LHCN-M2 (cell line): ENCODE measurements at places on chromosomes 13 and 19. TPM values are rescaled to one million over a fixed set of nuclear protein-coding genes. Genes with fewer than 3 reads are reported as not detected.

The ZNF667 gene
- total RNA-seq: 3.1 and 4.8 TPM in 2 replicates

The TTC9B gene
- total RNA-seq: not detected in 2 replicates

The CD79A gene
- 0.23 and 0.64 TPM in 2 replicates for total RNA-seq

The ZNF229 gene
- total RNA-seq: 3.2 and 3.4 TPM in 2 replicates

The CALR3 gene
- 0.13 TPM in 1 of 2 replicates, not detected in the other for total RNA-seq

The NUDT19 gene
- 16.5 and 17.0 TPM in 2 replicates for total RNA-seq

The SUGP1 gene
- total RNA-seq: 38.7 and 45.8 TPM in 2 replicates

The CFAP97D2 gene
- not detected in 2 replicates for total RNA-seq

The CYP4F12 gene
- not detected in 2 replicates for total RNA-seq

The PVR gene
- total RNA-seq: 52.1 and 54.3 TPM in 2 replicates

The IGFL1 gene
- not detected in 2 replicates for total RNA-seq

The SBSN gene
- total RNA-seq: 0.77 TPM in 1 of 2 replicates, not detected in the other

The FARP1 gene
- total RNA-seq: 12.4 and 15.8 TPM in 2 replicates

The S1PR4 gene
- not detected in 2 replicates for total RNA-seq

The KLF2 gene
- 2.8 and 5.2 TPM in 2 replicates for total RNA-seq

The CBLC gene
- total RNA-seq: not detected in 2 replicates

The CACNA1A gene
- total RNA-seq: 0.26 and 0.86 TPM in 2 replicates

The ZNF780A gene
- 11.3 and 15.6 TPM in 2 replicates for total RNA-seq

The ADM5 gene
- 1.2 TPM in 2 replicates for total RNA-seq

The TSSK6 gene
- 2.4 TPM in 2 replicates for total RNA-seq

The ELSPBP1 gene
- not detected in 2 replicates for total RNA-seq

The SHISA7 gene
- total RNA-seq: 0.06 TPM in 1 of 2 replicates, not detected in the other

The BRME1 gene
- total RNA-seq: 1.1 and 1.7 TPM in 2 replicates

The AMER2 gene
- total RNA-seq: not detected in 2 replicates

The S1PR5 gene
- total RNA-seq: not detected in 2 replicates

The ZNF98 gene
- not detected in 2 replicates for total RNA-seq

The SIAH3 gene
- total RNA-seq: not detected in 2 replicates

The ZMYM2 gene
- 38.1 and 39.1 TPM in 2 replicates for total RNA-seq

The NR1H2 gene
- 89.3 and 99.2 TPM in 2 replicates for total RNA-seq

The ZNF8 gene
- 4.5 and 6.2 TPM in 2 replicates for total RNA-seq

The NLRP7 gene
- not detected in 2 replicates for total RNA-seq

The TNFSF13B gene
- 4.4 and 7.2 TPM in 2 replicates for total RNA-seq

The ZNF90 gene
- total RNA-seq: 0.11 and 0.32 TPM in 2 replicates

The TNFSF9 gene
- total RNA-seq: 1.3 and 1.7 TPM in 2 replicates

The ADAMTS10 gene
- 0.06 and 0.46 TPM in 2 replicates for total RNA-seq

The APC2 gene
- 0.11 and 0.64 TPM in 2 replicates for total RNA-seq

The FZR1 gene
- 56.5 and 60.1 TPM in 2 replicates for total RNA-seq

The ICAM4 gene
- total RNA-seq: not detected in 2 replicates

The B3GNT8 gene
- not detected in 2 replicates for total RNA-seq

The GNG8 gene
- not detected in 2 replicates for total RNA-seq

The COL5A3 gene
- total RNA-seq: 0.58 and 0.80 TPM in 2 replicates

The OLFM4 gene
- not detected in 2 replicates for total RNA-seq

The SIGLECL1 gene
- not detected in 2 replicates for total RNA-seq

The CPB2 gene
- total RNA-seq: not detected in 2 replicates

The CD70 gene
- total RNA-seq: 3.3 and 6.5 TPM in 2 replicates

The SPTBN4 gene
- 0.34 and 0.38 TPM in 2 replicates for total RNA-seq

The PSG7 gene
- not detected in 2 replicates for total RNA-seq

The PRR22 gene
- 2.0 and 2.9 TPM in 2 replicates for total RNA-seq

The FLT1 gene
- total RNA-seq: not detected in 2 replicates

The ZNF160 gene
- 19.0 and 20.6 TPM in 2 replicates for total RNA-seq

The MRPL54 gene
- total RNA-seq: 38.0 and 50.2 TPM in 2 replicates

The OR7A17 gene
- not detected in 2 replicates for total RNA-seq

The MATK gene
- total RNA-seq: not detected in 2 replicates

The DPP9 gene
- 107 and 109 TPM in 2 replicates for total RNA-seq

The IL11 gene
- total RNA-seq: 1.7 and 2.1 TPM in 2 replicates

The LGALS4 gene
- total RNA-seq: not detected in 2 replicates

The SOX1 gene
- total RNA-seq: not detected in 2 replicates

The B3GNT3 gene
- total RNA-seq: not detected in 2 replicates

The FFAR2 gene
- not detected in 2 replicates for total RNA-seq
